ENCODE measurements at places on chromosomes 7 and 10. TPM values are rescaled to one million over a fixed set of nuclear protein-coding genes. Genes with fewer than 3 reads are reported as not detected.
A peak's percentile ranks its signal among the peaks of the same experiment; 100 is the strongest.

- no peak for DNase-seq
Observed at GRCh38 chr7:37320848-37321468, 127.7 kb downstream of the ELMO1 start.

- DNase-seq = no peak
Observed at GRCh38 chr7:2488272-2488645, 12.1 kb upstream of the GRIFIN start.

- DNase-seq = peak; percentile 54
Observed at GRCh38 chr10:80161321-80162083, 29.0 kb downstream of the PLAC9 start.

- DNase-seq = no peak
Observed at GRCh38 chr10:118918116-118918515, 111.4 kb upstream of the NANOS1 start.

The CUBN gene
- 3.5 TPM for total RNA-seq

The SPDYE9 gene
- total RNA-seq = not detected

The PPP1R9A gene
- 156 TPM for total RNA-seq

Data from tongue (tissue), 3 donors.